Dorsolateral prefrontal cortex (tissue), 122 donors: ENCODE measurements at places on chromosomes 6 and 20.

- DNase-seq = no peak
Observed at GRCh38 chr20:49674383-49675352, 39.0 kb downstream of the B4GALT5 start.

DNA sequence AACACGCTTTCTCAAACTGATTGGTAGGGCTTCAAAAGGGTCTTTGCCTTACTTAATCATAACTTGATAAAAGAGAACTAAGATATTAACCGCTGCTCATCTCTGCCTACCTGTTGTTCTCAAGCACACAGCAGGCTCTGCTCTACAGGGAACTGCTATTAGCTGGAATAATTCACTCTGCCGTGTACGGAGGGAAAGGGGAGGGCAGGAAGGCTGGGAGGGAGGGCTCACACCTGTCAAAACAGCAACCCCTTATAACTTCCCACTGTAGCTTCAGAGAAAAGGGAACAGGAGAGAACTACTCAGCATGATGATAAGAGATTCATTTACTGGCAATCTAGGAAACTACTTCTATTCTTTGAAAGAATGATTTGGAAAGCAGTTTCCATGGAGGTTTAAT, 75.1 kb downstream of the ZMYND8 start:
- no peak for DNase-seq

DNA sequence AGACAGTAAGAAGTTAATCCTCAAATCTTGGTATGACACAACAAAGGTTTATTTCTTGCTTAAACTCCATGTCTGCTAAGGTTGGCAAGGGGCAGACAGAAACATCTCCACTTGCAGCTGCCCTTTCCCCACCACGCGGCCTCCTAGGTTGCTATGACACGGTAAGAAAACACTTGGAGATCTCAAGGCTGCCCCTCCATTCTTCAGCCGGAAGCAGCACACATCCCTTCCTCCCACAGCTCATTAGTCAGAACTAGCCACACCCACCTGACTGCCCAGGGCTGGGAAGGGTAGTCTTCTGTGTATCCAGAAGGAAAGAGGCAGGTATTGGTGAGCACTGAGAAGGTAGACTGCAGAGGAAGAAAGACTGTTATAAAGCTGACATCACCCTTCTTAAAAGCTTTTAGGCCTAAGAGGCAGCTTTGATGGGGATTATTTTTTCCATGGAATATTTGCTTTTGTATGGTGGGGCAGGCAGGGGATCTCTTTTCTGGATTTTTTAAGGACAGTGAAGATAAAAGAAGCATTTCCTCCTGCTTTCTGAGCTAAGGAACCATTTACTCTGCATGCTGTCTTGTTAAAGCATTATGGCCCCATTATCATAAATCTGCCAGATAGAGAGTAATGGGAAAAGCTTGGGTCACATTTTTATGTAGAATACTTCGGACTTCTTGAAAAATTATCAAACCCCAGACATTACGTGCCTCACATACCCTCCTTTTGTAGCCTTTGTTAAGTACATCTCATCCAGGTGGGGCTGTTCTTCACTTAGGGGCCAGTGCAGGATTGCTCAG, 41.6 kb downstream of the MRAP2 start:
- DNase-seq = no peak

GRCh38 chr6:109854541-109855308, 123.4 kb upstream of the GPR6 start:
- no peak for DNase-seq

DNA sequence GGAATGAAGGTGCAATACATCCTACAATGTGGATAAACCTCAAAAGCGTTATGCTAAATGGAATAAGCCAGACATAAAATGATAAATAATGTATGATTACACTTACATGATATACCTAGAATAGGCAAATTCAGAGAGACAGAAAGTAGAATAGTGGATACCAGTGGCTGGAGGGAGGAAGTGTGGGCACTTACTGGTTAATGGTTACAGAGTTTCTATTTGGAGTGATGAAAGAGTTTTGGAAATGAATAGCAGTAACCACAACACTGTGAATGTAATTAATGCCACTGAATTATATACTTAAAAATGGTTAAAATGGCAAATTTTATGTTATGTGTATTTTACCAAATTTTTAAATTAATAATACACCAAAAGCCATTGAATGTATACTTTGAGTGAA, 71.4 kb upstream of the CST7 start:
- DNase-seq = no peak

DNA sequence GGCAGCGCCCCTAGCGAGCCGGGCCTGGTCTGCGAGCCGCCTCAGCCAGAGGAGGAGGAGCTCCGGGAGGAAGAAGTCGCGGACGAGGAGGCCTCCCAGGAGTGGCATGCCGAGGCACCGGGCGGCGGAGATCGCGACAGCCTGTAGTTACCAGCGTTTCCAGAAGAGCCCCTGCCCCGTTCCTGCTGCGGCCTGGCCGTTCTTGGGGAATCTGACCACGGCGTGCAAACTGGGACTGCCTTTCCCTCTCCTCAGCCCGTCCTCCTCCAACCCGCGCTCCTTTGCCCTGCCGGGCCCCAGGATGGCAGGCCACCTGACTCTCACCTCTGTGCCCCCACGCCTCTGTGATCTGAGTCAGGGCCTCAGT, 802 bp downstream of the HDGFL1 start:
- no peak for DNase-seq

GRCh38 chr20:64052326-64052722, 2.9 kb upstream of the SOX18 start:
- DNase-seq = no peak

- no peak for DNase-seq
Observed at GRCh38 chr20:50866036-50866685, 65.1 kb downstream of the ADNP start.
